LoVo (cell line): ENCODE measurements at places on chromosomes 2 and 18.

- no peak for DNase-seq
Observed at GRCh38 chr2:75548036-75548573, 12.6 kb downstream of the EVA1A start.

DNA sequence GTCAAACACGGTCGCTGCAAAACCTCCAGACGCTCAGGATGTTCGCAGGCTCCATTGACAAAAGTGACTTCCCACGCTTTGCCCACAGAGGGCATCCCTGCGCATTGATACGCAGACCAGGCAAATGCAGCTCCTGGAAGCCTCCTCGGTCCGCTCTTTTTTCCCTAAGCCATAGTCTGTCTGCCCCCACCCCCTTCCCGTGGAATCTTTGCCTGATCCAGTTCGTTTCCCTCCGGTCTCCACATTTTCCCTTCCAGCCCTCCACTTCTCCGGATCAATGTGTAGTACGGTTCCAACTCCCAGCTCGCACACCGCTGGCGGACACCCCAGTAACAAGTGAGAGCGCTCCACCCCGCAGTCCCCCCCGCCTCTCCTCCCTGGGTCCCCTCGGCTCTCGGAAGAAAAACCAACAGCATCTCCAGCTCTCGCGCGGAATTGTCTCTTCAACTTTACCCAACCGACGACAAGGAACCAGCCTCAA is at the start of gene DCC:
DCC (plus strand) TSS at position 307 of the 481 bp plus-strand sequence. CDS start 591 bp downstream, outside the sequence.
- no peak for DNase-seq

DNA sequence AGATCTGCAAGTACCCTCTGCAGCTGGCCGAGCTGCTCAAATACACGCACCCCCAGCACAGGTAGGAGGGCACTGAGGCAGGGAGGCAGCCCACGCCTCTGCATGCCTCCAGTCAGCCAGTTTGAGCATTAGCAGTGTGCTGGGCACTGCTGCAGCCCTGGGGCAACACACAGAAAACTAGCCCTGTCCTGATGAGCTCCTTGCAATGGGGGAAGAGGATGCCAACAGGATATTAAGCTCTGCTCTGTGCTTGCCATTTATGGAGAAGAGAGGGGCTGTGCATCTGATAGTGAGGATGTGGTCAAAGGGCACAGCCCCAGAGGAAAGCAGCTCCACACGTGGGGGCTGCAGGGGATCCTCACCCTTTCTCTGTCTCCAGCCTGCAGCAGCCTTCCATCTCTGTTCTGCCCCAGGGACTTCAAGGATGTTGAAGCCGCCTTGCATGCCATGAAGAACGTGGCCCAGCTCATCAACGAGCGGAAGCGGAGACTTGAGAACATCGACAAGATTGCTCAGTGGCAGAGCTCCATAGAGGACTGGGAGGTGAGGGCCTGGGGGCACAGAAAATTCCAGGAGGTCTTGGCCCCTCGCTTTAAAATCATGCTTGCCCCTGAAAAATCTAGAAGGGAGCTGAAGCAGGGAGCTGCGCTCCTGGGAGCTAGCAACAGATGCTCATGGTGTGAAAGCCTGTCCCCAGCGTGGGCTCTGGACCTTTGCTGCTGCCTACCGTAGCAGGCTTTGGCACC is 51.7 kb downstream of the FAM168B start:
- DNase-seq = no peak

DNA sequence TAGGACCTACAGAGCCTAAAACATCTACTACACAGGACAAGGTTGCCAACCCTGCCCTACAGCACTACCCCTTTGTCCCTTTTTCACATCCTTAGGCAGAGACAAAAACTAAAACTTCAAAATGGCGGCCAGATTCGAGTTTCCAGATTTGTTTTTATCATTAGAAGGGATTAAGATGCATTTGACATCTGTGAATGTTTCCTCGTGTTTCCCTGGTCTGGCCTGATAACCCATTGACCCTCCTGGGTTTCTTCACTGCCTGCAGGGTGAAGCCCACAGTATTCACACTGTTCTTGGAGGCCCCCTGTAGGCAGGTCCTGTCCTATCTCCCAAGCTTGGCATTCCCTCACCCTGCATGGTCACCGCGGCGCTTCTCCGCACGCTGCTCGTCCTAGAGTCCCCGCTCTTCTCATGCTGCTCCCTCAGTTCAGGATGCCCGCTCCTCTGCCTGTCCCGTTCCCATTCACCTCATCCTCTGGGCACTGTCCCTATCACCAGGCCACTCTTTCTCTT is 67.6 kb downstream of the TPGS2 start:
- DNase-seq = no peak

GRCh38 chr2:80145499-80145898 is 159.1 kb downstream of the LRRTM1 start:
- no peak for DNase-seq

- DNase-seq = no peak
Observed at GRCh38 chr2:190311893-190312634, 7.6 kb downstream of the HIBCH start.

DNA sequence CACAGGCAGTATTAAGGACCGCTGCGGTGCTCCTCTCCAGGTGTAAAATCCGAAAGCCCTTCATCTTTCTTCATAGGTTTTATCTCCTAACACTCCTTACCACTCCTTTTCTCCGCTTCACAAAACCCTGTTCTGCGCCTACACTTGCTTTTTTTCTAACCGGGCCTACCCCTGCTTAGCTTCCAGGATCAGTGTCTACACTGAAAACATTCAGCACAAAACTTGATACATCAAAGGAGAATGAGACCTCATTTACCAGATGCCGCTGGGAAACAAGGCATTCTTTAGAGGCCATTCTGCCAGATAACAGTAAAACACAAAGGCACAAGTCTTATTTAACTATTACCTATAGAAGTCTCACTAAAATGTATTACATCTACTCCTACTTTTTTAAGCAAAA is 13.1 kb downstream of the CHST10 start:
- DNase-seq = no peak

- no peak for DNase-seq
Observed at GRCh38 chr2:108069515-108070310, 83.4 kb downstream of the SLC5A7 start.

GRCh38 chr18:74861154-74861553 is 263.5 kb downstream of the ZNF407 start:
- no peak for DNase-seq

GRCh38 chr2:197810016-197810415 is 5.6 kb downstream of the PLCL1 start:
- DNase-seq = no peak
